ENCODE measurements at places on chromosomes 6 and 20.

- no peak for DNase-seq
Measured at GRCh38 chr6:167351656-167352345, 26.9 kb downstream of the TTLL2 start.

DNA sequence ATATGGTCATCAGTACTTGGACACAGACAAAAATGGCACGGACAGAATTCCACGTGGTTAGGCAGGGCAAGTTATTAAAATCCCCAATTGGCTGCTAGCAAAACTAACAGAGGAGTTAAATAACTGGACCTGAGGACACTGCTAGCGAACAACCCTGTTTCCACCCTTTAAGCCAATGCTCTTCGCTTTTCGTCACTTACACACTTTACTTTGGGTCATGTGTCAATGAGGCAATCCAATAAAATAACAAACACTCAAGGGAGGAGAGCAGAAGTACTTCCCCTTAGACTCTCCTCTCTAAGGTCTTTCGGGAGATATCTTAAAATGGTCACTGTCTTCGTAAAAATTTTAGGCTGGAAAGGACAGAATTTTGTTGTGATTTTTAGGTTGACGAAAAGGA, 68.6 kb downstream of the LCA5 start:
- DNase-seq: no peak

GRCh38 chr6:45115696-45116095, 212.4 kb upstream of the RUNX2 start:
- no peak for DNase-seq

- no peak for DNase-seq
Measured at GRCh38 chr6:56346958-56347357, 99.6 kb upstream of the COL21A1 start.

- no peak for DNase-seq
Measured at GRCh38 chr20:36541768-36542488, 609 bp downstream of the MYL9 start.

DNA sequence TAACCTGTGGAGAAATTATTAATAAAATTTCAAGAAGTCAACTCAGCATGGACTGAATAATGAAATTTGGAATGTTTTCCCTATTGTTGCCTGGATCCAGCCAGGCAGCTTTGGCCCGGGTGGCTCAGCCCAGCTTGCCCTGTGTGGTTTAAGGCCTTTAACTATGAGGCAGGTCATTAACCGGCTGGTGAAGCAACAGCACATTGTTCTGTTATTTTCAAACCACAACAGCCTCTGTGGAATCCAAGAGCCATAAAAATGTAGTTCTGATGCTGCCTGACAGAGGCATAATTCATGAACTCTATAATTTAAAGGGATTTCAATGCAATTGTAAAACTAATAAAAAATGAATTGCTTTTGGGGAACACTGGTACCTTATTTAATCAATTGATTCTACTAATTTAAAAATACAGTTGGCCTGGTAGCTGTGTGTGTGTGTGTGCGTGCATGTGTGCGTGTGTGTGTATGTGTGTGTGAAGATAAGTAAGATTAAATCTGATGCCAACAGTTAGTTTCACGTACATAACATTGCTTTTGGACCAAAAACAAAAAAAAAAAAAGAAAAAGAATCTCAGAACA, 117.7 kb downstream of the RPS12 start:
- no peak for DNase-seq

GRCh38 chr6:144757730-144758129, 472.6 kb downstream of the UTRN start:
- no peak for DNase-seq

GRCh38 chr6:31070711-31071197, 41.6 kb downstream of the C6orf15 start:
- DNase-seq: no peak

- no peak for DNase-seq
Measured at GRCh38 chr6:158705386-158706126, 55.7 kb downstream of the SYTL3 start.

DNA sequence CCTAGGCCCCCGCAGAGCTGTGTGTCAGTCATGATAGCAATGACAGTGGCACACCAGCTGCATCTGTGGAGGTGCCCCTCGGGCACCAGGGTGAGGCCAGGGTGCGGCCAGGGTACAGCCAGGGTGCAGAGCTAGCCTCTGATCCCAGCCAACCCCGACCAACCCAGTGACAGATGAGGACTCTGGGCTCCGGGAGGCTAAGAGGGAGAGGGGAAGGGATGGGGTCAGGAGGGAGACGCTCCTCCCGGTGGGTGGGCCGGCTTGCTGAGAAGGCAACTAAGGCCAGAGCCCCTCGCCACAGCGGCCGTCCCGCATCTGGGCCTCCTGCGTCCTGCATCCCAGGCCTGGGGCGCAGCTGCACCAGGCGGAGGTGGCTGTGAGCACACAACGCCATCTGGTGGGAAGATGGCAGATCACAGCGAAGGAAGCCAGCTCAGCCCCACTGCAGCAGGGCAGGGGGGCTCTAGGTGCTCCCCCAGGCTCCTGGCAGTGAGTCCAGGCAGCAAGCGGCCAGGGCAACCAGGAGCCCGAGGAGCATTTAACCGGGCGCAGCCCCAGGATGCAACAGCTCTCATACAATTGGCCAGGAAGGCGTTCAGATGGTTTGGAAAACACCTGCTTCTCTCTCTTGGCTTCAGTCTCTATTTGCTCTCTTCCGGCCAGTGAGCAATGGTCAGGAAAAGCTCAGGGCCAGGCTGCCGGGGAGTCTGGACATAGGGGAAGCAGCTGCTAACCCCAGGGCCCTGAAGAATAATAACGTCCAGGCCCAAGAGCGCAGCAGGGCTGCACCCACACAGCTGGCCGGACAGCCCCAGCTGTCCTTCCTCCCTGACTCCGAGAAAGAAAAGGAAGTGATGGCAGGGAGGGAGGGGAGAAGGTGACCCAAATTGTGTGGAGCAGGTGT, 169.4 kb downstream of the TAF4 start:
- DNase-seq: no peak

DNA sequence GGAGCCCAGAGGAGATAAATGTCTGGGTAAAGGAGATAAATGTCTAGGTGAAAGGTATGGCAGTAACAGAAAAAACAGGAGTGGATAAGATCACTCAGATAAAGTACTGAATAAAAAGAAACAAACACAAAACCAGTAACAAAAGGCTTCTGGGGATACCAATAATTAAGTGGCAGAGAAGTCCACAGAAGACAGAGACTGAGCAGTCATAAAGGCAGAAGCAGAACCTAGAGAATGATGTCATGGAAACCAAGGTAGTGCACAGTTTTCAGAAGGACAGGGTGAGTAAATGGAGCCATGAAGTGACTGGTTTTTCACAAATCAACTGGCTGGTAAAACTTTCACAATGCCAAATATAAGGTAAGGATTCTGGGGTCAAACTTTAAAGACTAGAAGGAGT, 80.9 kb upstream of the PLN start:
- DNase-seq: no peak

DNA sequence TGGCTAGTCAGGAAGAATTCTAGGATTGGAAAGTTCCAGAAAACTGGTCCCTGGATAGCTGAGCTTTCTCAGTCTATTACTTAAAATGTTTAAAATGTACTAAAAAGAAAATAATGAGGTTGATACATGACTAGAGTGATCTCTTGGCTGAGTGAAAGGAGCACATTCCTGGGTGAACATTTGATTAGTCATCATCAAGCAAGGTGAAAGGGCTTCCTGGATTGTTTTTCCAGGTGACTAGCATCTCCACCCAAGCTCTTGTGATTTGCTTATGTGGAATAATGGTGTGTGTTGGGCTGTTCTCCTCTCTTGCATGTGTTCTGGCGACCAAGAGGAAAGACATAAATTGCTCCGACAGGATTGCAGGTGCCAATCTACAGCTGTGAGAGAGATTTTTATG, 42.9 kb downstream of the PKIB start:
- DNase-seq: no peak

Data from NCI-H1436 treated with DMSO at 0.1 percent for 48 hours (cell line).